Left ventricle myocardium superior (tissue), 1 donor: ENCODE measurements at places on chromosomes 6 and 20. TPM values are rescaled to one million over a fixed set of nuclear protein-coding genes. Genes with fewer than 3 reads are reported as not detected.
A peak's percentile ranks its signal among the peaks of the same experiment; 100 is the strongest.

The PTK7 gene
- 2.1 TPM for total RNA-seq

The HLA-DRB5 gene
- total RNA-seq = 19.5 TPM

The CASS4 gene
- 0.55 TPM for total RNA-seq

The GPR63 gene
- 0.79 TPM for total RNA-seq

The LY86 gene
- total RNA-seq = 1.1 TPM

The OR2J3 gene
- not detected for total RNA-seq

The OPRM1 gene
- not detected for total RNA-seq

The VIP gene
- 0.42 TPM for total RNA-seq

The ZNF334 gene
- total RNA-seq = 0.52 TPM

The LY6G6F gene
- total RNA-seq = not detected

The C6orf58 gene
- total RNA-seq = not detected

- DNase-seq = no peak
Measured at GRCh38 chr20:58544891-58545290, 29.7 kb upstream of the APCDD1L start.

- no peak for DNase-seq
Measured at GRCh38 chr20:17669306-17669931, 12.6 kb downstream of the RRBP1 start.

- DNase-seq = no peak
Measured at GRCh38 chr6:111624401-111625098, 18.9 kb upstream of the TRAF3IP2 start.

- peak; percentile 40 for DNase-seq
Measured at GRCh38 chr20:35663516-35664465, 909 bp downstream of the CPNE1 start.

- DNase-seq = no peak
Measured at GRCh38 chr6:46684771-46685170, 2.9 kb upstream of the TDRD6 start.

DNA sequence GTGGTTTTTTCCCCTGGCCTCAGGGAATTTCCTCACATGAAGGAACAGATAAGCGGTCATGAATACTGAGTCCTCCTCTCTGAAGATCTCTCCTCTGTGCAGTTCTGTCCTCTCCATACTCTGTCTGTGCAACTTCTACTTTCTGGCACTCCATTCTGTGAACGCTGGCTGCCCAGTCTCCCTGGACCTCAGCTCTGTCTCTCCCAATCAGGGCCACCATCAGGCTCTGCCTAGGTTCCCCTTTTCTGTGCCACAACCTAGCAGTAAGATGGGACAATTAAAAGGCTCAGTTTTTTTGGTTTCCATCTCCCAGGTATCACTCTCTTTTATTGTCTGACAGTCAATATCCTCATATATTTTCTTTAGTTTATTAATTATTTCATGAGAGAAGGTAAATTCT is 4.8 kb upstream of the ADGB start:
- no peak for DNase-seq

DNA sequence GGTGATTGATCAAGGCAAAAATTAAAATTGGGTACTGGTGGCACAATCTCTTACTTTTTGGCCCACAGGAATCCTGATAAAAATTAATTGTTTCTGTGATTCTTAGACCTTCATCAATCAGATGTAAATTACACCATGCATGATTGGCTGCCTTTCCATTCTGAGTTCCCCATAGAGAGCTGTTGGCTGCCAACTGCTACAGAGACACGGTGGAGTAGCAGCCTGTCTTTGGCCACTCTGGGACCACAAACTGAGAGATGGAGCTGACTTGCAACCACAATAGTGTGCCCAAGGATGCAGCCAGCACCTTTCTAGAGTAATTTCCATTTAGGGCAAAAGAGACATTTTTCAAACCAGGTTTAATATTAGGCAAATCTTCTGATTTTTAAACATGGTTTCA is 274.3 kb upstream of the MMS22L start:
- no peak for DNase-seq

DNA sequence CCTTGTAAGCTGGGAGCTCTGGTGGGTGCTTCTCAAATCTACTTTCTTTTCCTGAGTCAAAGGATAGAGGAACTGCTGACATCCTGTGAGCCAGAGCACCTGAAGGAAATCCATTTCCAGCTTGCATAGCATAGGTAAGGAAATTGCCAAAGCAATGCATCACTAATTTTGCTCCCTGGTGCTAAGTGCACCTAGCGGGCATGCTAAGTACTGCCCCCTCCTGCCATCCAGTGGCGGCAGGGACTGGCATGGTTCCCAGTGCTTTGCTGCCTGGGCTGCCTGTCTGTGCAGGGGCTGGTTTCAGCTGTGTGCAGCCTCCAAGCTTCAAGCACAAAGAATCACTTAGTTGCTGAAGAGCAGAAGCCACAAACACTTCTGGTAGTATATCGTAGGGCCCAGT is 63.9 kb downstream of the FARS2 start:
- no peak for DNase-seq

GRCh38 chr6:6942831-6943230 is 164.9 kb upstream of the RREB1 start:
- DNase-seq = peak; percentile 80

DNA sequence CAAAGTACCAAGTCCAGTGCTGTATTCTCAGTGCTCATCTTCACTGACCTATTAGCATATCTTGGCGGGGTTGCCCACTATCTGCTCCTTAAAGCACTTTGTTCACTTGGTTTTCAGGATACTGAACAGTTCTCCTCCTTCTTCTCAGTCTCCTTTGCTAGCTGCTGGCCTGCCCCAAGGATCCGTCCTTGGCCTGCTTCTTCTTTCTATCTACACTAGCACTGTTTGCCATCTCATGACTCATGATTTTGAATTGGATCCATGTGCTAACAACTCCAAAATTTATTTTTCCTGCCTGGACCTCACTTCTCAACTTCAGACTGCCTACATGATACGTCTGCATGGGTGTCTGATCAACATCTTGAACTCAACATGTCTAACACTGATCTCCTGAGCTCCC is 15.5 kb downstream of the TPD52L1 start:
- peak; percentile 29 for DNase-seq

DNA sequence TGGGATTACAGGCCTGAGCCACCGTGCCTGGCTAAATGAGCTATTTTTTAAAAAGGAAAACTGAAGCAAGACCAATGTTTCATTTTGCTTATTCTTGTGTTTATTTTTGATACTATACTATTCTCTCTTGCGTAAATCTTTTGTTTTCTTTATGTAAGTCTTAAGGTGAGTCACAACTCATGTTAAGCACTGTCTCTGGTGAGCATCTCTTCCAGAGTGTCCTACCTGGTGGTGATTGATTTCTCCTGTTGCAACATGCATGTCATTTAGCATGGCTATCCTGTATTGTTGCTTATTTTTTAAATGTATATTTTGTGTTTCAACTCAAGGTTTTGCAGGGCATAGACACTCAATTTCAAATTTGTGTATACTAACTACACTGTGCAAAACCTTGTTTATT is 336.0 kb downstream of the RFPL4B start:
- no peak for DNase-seq

DNA sequence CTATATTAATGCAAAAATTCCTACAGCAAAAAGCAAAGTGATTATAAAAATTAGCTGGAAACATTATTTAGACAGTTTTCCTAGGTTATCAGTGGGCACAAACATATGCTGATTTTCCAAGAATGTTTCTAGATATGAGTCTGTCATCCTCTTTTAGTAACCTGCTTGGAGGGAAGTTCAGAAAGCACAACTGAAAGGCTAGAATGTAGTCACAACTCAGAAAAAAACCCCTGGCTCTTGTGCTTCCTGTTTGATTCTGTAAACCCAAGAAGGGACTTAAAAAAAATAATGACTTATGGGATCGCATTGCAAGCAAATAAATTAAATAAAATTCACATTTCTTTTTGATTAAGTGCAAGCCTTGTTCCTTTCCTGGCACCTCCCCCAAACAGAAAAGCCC is 708.4 kb upstream of the EPHA7 start:
- no peak for DNase-seq

DNA sequence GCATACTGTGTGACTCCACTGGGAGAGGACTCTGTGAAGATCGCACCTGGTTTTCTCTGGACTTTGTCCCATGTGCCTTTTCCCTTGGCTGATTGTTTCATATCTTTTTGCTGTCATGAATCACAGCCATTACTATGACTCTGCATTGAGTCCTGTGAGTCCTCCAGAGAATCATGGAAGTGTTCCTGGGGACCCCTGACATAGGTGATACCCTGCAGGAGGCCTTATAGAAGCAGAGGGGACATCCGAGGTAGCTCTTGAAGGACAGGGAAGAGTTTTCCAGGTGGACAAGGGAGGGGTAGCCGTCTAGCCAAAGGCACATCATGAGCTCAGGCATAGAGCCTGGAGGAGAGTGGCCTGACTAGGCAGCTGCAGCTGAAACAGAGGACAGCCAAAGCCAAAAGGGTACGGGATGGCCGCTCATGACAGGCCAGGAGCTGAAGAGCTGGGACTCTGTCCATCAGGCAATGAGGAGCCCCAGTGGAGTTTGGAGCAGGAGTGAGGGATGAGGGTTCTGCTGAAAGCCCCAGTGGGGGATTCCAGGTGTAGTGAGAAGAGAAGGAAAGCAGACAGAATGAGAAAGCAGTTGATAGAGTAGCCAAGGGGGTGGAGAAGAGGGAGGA is 86.6 kb upstream of the TOX2 start:
- DNase-seq = no peak

GRCh38 chr6:5492356-5492755 is 231.0 kb downstream of the FARS2 start:
- no peak for DNase-seq

GRCh38 chr6:155200012-155200411 is 63.8 kb upstream of the CLDN20 start:
- no peak for DNase-seq

DNA sequence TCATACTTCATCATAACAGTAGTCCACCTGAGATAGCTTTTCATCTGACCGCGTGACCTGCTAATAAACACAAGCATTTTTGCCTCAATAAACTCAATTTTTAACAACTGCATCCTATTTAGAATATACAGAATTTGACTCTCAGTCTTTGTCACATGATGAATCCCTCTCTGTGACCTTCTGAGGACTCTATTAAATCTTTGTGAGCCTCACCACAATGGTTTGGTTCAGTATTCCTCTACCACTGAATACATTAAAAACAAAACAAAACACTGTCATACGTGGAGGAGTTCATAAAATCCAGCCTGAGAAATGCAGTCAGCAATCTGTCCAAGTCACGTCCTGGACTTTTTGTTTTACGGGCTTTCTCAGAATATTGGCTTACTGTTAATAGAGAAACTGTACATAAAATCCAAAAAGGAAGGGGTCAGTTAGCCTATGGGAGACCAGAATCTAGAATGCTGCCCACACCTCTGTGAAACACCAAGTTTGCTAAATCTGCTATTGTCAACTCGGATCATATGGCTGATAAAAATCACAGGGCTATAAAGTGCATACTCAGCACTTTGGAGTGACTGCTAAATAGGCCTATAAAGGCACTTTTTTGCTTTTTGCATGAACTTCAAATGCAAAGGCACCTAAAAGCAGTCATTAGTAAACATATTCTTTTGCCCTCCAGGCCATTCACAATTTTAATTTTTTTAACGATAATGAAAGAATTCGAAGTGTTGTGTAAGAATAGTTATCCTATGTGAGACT is 190.3 kb upstream of the HDDC2 start:
- no peak for DNase-seq

DNA sequence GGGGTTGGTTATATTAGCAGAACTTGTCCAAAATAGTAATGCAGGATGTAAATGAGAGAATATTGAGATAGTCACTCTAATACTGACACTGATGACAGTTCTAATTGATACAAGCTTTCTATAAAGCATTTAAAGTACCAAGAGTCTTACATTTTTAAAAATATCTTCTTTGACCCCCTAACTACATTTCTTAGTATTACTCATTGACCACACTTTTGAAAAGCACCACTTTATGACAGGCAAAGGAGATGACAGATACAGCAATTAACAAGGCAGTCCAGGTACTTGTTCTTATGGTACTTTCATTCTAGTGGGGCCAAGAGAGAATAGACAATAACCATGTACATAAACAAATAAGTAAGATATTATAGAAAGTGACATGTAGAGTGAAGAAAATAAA is 139.4 kb upstream of the EYA4 start:
- DNase-seq = no peak

- peak; percentile 11 for DNase-seq
Measured at GRCh38 chr20:64136004-64136710, 28.1 kb upstream of the MYT1 start.

DNA sequence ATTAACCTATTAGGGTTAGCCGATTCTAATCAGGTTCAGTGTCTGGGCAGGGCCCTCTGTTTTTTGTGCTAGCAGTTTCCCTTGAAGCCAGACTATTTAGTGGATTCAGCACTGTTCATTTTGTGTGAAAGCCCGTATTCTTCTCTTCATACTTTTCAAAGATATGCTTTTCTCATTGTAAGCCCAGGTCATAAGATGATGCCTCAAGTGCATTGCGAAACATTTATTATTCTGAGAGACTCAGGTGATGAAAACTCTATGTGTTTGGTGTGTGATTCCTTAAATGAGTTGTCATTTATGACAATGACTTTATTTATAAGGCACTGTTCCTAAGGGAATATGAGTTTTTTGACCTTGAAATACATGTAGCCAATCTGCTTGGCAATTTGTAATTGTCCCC is 851.0 kb upstream of the FLRT3 start:
- no peak for DNase-seq

- DNase-seq = no peak
Measured at GRCh38 chr6:99344289-99344688, 5.2 kb downstream of the FAXC start.

GRCh38 chr20:48728042-48728825 is 99.6 kb downstream of the PREX1 start:
- no peak for DNase-seq

GRCh38 chr6:125867483-125867942 is 76.8 kb downstream of the NCOA7 start:
- no peak for DNase-seq

GRCh38 chr20:61977419-61977786 is 88.3 kb downstream of the TAF4 start:
- no peak for DNase-seq

DNA sequence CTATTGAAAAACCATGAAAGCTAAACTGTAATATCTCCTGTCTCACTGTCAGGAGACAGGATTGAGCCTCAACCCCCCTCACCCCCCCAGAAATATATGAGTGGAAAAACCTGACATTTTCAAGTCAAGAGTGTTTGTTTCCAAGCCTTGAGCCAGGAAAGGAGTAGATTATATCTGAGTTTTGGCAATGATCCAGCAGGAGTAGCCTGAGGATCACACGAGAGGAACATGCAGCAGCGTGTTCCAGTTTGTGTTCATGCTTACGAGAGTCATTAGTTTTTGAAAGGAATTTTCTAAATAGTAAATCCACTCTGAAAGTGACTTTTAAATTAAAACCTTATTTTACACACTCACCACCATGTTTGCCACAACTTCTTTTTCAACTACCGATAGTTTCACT is 15.8 kb downstream of the IL22RA2 start:
- DNase-seq = no peak
